Pericardium fibroblast (primary cell): ENCODE measurements at places on chromosomes 12 and 14. TPM values are rescaled to one million over a fixed set of nuclear protein-coding genes. Genes with fewer than 3 reads are reported as not detected.

Gene PKP2
- total RNA-seq, result 12.9 and 21.1 TPM in 2 replicates

Gene NAV3
- 38.4 and 55.0 TPM in 2 replicates for total RNA-seq

Gene LGALS3
- 396 and 695 TPM in 2 replicates for total RNA-seq

Gene SLC7A8
- total RNA-seq, result 4.3 and 9.8 TPM in 2 replicates
